Activated CD4-positive, alpha-beta memory T cell treated with anti-CD3 and anti-CD28 coated beads, Interleukin-2, amount 10 ng/mL, durations not matched to agents 7 days and 5 days (primary cell): ENCODE measurements at places on chromosomes 1 and 21.

- DNase-seq, result no peak
These were observed 1.7 kb upstream of the LAMB3 start for GRCh38 chr1:209653915-209654351.

DNA sequence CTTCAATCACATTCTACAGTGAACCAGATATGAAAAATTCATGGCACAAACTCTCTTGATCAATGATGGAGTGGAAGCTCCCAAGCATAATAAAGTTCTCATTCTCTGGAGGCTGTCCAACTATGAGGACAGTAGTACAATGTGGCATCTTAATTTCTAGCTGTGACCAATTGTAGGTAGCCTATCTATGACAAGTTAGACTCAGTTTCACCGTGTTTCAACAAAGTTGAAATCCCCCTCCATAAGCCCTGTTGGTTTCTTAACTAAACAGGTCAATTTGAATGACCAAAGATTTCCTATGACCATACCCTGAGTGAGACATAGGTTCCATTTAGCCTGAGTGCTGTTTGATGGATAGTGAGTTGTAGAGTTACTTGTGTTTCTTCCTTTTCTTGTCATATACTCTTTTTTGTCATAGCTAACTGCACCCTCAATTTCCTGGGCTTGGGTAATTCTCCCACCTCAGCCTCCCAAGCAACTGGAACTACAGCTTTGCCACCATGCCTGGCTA lies 11.8 kb downstream of the PATJ start:
- DNase-seq, result no peak

DNA sequence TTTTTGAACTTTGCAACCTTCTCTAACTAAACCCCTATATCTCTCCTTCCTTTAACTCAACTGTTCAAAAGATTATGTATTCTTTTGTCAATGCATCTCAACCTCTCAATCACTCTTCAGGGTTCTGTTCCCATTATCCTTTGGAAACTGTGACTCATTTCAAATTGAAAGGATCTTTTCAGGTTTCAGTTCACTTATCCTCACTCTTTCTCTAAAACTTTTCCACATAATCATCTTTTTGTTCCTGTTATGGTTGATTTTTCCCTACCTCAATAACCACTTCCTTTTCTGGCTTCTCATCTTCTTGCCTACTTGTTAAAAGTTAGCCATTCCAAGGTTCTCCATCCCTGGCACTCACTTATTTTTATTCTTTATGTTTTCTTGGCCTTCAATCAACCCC lies 56.2 kb upstream of the NUF2 start:
- no peak for DNase-seq

DNA sequence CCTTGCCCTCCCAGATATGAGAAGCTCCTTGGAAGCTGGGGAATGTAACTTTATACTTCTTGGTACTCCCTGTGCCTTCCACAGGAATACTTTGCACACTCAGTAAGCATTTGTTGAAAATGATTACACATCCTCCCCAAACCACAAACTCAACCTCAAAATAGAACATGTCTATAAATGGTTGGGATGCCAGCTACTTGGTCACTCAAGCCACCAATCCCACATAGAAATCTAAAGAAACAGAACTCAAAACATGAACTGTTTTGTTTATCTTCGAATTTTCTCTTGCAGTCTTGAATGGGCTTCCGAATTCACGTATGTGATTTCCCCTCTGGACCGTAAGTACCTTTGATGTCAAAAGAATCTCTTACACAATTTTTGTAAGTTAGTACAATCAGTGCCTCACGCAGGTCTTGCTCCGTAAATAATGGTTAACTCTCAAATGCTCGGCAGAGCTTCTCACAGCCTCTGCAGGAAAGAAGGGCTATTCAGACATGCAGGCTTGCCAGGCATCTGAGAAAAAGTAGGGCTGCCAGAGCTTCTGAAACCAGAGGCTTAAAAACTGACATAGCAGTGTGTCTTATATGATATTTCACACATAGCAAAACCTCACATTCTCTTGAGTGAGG lies 26.9 kb downstream of the SORT1 start:
- DNase-seq, result no peak

DNA sequence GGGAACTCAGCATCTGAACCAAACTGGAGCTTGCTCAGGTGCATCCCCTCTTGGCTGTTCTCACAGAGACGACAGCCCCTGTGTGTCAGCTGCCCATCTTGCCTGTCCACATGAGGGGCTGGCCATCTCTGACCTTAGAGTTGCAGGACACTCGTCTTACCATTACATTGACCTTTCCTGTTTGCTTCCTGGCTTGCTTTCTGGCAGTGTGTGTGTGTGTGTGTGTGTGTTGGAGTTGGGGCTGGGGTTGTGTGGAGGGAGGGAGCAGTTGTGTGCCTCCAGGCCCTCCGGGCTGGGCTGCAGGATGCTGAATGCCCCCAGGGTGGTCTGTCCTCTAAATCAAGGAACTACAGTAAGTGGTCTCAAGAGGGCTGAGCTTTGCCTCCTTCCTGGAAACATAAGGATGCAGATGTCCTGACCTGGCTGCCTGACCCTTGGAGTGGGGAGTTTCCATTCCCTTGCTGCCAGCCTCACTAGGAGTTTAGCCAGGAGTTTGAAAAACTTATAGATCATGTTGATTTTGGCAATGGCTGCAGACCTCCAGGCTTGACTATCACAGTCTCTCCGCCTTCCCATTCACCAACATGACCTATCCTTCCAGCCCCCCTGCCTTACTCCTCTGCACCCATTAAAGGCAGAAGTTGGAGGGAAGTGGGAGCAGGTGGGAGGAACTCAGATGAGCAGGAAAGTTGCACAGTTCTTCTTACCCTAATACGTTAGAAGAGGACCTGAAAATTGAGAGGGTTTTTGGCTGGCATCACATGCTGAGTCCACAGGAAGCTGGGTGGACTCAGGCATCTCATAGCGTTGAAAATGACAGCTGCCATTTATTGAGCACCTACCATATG lies 19.0 kb downstream of the RASSF5 start:
- DNase-seq, result no peak

DNA sequence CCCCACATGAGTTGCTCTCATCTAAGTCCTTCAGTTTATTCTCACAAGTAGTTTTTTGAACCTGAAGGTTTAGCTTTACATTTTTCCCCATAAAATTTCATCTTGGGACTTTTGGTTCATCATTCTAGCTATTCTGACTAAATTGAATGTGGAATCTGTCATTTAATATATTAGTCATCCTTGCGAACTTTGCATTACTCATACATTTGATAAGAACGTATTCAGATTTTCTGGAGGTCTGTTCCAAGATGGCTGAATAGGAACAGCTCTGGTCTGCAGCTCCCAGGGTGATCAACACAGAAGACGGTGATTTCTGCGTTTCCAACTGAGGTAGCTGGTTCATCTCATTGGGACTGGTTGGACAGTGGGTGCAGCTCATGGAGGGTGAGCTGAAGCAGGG lies 59.8 kb upstream of the CSF1 start:
- no peak for DNase-seq

- DNase-seq, result no peak
These were observed 40.3 kb downstream of the NPHP4 start for GRCh38 chr1:5951846-5952410.
